ENCODE measurements at places on chromosomes 7 and 10.

- no peak for DNase-seq
These were observed 55.0 kb upstream of the NKX6-2 start for GRCh38 chr10:132840698-132841614.

DNA sequence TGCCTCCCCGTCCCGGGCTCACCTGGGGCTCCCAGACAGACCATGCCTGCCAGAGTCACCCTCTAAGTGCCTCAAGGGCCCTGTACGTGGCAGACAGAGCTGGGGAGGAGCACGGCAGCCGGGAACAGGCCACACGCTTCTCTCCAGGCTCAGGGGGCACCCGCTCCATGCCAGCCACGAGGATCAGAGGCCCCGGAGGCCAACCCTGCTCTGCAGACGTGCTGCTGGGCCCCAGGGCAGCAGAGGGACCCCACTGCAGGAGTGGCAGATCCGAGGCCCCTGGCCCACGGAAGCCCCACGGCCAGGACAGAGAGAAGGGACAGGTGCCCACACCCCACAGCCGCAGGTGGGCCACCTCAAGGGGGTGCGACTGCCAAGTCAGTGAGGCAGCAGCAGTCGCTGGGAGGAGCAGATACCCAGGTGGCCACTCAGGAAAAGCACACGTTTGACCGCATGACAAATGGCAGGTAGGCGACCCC, 58.4 kb upstream of the TNRC18 start:
- DNase-seq = no peak

DNA sequence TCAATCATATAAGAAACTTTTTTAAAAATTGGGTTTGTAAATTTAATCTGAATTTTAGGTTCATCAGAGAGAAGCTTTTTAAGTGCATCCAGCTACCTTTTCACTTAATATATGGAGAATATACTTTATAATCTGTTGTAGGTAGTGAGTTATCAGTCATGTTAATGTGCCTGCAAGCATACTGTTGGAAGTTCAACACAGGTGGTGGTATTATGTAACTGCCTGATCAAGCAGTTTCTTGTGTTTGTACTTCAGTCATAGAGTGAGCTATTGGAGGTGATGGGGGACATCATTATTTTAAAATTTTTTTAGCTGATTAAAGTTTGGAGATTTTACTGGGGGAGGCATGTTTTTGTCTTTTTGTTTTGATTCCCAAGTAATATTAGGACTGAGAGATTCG, 2.5 kb downstream of the TNKS2 start:
- DNase-seq = no peak

GRCh38 chr7:137296576-137296975, 47.0 kb downstream of the PTN start:
- no peak for DNase-seq

DNA sequence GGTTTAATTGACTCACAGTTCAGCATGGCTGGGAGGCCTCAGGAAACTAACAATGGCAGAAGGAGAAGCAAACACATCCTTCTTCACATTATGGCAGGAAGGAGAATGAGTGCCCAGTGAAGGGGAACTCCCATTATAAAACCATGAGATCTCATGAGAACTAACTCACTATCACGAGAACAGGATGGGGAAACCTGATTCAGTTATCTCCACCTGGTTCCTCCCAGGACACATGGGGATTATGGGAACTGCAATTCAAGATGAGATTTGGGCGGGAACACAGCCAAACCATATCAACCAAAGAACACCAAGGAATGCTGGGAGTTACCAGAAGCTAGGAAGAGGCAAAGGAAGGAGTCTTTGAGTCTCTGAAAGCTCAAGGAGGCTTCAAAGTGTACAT, 94.3 kb downstream of the IPMK start:
- no peak for DNase-seq

DNA sequence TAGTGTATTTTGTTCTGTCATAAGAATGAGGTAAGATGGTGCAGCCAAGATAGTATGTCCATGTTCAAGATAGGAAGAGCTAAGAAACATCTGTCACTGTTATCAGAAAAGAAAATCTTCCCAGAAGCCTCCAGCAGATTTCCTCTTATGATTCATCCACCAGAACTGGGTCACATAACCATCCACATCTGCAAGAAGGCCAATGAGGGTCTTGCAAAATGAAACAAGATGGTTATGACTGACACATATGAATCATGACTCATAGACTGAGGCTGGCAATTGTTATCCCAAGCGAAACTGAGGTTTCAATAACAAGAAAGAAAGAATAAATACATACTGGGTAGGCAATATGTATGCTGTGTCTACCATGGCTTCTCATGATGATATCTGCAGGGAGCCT, 30.3 kb downstream of the CCNJ start:
- DNase-seq = peak; percentile 30

DNA sequence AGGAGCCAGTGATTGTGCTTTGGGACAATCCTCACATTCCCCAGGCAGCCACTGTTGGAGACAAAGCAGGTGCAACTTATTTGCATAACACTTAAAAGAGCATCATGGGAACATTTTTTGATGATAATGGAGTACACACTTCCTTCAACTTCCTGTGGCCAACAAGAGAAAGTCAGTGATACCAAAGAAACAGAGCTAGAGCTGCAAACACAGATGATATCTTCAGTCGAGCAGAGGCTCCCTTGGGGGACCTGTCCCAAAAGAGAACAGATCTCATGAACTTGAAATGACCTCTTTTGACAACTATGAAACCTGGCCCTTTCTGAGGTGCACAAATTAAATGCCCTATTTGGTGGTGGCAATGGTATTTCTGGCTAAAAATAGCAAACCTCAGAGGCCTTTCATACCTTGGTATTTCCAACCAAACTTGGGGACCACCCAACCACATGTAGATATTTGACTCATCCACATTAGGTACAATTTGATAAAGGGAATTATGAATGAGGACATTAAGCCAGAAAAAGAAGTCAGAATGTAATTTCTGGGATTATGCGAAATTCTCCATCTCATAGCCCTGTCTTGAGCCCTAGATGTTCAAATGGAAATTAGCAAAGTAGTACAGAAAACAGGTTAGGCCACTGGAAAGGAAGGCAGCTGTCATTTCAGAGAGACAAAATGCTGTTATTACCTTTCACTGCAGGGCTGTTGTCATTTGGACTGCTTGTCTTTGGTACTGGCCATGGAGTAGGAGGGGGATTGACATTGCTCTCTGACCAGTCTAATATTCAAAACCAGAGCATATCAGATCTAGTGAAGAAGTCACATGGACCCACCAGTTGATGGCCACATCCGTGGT, 146.2 kb downstream of the ICA1 start:
- DNase-seq = no peak

- no peak for DNase-seq
These were observed 5.7 kb downstream of the ANLN start for GRCh38 chr7:36395171-36395894.

GRCh38 chr10:31961277-31962074, 32.8 kb upstream of the ARHGAP12 start:
- DNase-seq = no peak

- no peak for DNase-seq
These were observed 43.2 kb downstream of the BEND7 start for GRCh38 chr10:13485623-13486022.

- no peak for DNase-seq
These were observed 45.1 kb downstream of the PIP4K2A start for GRCh38 chr10:22669163-22669711.

GRCh38 chr10:84296091-84296981, 32.1 kb upstream of the CCSER2 start:
- peak; percentile 29 for DNase-seq

DNA sequence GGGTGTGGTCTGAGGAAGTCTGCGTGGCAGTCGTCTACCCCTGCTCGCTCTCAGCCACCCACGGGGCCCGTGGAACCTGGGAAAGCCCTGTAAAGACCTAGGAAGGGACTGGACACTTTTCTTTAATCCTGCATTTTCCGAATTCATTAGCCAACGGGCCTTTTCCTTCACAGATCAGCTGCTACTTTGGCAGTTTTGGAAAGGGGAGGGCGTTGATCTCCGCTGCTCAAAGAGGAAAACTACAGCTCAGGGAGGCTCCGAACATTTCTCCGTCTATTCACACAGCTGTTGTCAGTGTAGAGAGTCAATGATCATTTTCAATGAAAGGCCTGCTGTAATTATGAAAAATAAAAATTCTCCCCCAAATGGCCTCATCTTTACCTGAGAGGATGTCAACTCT, 450.1 kb upstream of the MKI67 start:
- DNase-seq = no peak

DNA sequence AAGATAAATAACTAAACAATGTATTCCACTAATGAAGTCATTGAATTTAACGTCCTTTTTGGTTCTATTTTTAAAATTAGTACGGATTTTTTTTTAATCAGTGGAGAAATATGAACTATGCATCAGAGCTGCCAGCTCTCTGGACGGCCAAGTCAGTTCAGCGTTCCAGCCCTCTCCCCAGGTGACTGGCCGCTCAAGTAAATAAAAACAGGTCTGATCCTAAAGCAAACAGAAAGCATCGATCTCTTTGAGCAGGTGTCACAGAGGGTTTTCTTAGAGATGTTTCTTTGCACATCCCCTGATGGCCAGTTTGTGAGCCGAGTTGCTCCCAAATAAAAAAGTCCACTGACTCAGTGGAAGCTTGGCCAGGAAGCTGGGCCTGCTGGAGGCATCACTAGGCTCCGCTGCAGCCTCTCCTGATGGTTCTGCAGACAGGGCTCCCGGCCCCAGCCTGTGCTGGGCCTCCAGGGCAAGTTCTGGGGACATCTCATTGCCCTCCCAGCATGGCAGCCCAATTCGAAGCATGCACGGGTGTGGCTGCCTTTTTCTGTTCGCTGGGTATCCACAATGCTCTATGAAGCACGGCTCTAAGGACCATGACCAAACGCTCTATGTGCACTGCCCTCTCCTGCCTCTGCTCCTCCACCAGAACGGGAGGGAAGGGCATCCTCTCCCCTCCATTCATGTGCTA, 74.7 kb upstream of the PPP2R2D start:
- no peak for DNase-seq

All from HS-27A (cell line).